ENCODE measurements at places on chromosomes 11 and 22.
A peak's percentile ranks its signal among the peaks of the same experiment; 100 is the strongest.

- no peak for DNase-seq
Measured at GRCh38 chr11:69443968-69444364, 37.5 kb upstream of the LINC01488 start.

GRCh38 chr22:22787786-22788459, 99.7 kb upstream of the IGLL5 start:
- DNase-seq, result peak; percentile 61

GRCh38 chr22:25651332-25652085, 87.0 kb downstream of the GRK3 start:
- no peak for DNase-seq

DNA sequence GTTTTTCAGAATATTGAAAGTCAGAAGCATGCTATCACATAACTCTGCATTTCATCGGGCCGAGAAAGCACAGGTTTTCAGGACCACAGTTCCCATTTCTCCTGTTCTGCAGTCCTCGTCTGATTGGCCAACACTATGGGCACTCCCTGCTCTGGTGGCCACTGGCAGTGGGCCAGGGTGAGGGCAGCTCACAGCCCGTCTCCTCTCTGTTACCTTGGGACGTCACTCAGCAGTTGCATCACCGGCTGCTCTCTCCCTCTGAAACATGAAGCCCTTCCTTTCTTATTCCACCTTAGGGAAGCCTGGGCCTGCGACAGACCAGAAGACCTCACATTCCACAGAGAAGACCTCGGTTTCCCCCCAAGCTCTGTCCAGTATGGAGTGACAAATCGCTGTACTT, 11.4 kb upstream of the MICAL3 start:
- DNase-seq, result no peak

DNA sequence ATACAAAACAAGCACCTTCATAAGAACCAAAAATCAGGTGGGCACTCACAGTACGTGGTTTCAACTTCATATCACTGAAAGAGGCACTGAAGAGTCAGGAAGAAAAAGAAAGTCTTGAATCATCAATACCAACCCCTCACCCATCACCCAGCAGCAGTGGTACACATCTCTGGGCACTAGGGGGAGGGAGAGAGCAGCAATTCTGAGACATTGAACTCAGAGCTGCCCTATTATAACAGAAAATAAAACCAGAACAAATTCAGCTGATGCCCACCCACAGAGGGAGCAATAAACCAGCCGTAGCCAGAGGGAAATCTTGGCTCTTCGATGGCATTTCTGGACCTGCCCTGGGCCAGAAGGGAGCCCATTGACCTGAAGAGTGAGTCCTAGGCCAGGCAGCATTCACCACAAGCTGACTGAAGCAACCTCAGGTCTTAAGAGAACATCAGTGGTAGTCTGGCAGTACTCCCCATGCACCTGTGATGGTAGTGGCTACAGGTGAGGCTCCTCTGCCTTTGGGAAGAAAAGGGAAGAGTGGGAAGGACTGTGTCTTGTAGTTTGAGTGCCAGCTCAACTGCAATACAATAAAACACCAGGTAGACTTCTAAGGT, 42.2 kb upstream of the FAM181B start:
- DNase-seq, result no peak

DNA sequence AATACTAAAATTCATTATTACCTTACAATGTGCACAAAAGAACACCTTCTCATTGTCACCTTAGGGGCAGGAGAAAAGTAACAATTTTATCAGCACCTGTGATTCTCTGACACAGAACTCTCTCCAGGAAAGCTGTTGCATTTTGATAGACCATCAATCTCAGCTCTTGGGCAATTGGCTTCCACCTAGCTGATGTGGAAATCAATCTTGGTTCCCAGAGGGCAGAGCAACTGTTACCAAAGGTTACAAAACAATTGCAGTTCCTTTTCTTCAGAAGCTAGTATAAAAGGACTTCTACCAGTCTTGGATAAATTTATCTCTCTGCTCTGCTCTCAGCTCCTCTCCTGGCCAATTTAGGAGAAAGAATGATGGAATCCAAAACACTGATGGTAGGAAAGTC, 157.8 kb upstream of the DDI1 start:
- DNase-seq, result no peak

- DNase-seq, result no peak
Measured at GRCh38 chr11:35997902-35998520, 54.1 kb downstream of the LDLRAD3 start.

GRCh38 chr11:102459393-102459792, 6.8 kb upstream of the TMEM123 start:
- no peak for DNase-seq

DNA sequence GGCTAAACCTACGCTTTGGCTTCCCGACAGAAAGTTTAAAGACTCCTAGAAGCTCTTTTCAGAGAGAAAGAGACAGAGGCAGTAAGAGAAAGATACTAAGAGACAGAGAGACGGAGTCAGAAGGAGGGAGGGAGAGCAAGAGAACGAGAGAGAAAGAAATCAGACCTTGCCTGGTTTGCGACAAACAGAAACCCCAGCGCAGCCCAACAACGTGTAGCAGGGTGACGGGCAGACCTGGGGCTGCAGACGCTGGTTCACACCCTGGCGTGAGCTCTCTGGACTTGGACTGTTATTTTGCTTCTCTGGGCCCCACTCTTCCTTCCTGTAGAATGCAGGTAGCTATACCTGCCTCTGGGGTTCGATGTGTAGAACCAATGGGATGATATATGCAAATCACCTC, 244.4 kb upstream of the SYN3 start:
- DNase-seq, result no peak

DNA sequence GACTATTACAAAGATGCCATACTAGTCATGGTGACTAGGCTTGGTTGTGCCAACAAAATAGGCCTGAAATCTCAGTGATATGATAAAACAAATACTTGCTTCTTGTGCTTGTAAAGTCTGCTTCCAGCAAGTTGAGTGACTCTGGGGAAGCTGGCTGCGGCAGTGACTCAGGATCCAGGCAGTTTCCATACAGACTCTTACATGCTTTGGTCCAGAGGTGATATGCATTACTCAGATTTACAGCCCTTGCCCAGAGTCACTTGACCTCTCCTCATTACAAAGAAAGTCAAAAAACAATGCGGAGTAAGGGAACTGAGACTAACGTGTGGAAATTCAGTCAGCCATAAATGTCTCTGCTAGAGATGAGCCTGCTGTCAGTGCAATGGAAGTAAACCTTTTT, 387.5 kb downstream of the KCNA4 start:
- no peak for DNase-seq

- DNase-seq, result no peak
Measured at GRCh38 chr11:1222491-1223345, at the start of gene MUC5B. MUC5B (plus strand) TSS chr11:1223066; CDS start chr11:1223124, 58 bp downstream.

- DNase-seq, result no peak
Measured at GRCh38 chr22:24178502-24179440, 2.5 kb upstream of the SUSD2 start.

- no peak for DNase-seq
Measured at GRCh38 chr11:10139143-10139542, 154.9 kb downstream of the SBF2 start.

- no peak for DNase-seq
Measured at GRCh38 chr11:81853791-81854190, 879.9 kb downstream of the FAM181B start.

- DNase-seq, result peak; percentile 1
Measured at GRCh38 chr11:18012122-18012905, 533 bp downstream of the SERGEF start.

DNA sequence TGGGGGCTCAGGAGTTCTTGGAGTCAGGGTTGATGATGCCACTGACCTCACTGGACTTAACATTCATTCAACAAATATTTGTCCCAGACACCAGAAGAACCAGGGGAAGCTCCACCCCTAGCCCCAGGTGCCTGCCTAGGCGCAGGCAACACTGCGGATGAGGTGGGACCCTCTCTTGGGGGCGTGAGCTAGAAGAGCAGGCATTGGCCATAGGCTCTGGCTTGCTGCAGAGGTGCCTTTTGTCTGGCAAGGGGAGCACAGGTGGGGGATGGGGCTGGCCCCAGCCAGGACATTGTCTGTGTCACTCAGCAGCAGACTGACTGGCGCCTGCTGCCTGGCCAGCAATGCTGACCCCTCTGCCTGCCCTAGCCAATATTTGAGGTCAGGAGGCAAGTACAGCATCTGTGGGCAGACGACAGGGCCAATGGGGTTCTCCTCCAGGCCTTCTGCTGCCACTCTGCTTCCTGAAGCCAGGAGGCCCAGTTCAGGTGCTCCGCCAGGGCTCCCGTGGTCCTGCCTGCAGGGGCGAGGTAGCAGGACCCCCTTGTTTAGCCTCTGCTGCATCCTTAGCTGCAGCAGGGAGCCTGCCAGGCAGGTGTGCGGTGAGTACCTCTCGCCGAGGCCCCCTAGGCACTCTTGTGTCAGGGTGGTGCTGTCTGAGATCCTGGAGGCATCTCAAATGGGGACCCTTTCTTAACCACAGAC, 4.0 kb downstream of the LINC01488 start:
- DNase-seq, result no peak

DNA sequence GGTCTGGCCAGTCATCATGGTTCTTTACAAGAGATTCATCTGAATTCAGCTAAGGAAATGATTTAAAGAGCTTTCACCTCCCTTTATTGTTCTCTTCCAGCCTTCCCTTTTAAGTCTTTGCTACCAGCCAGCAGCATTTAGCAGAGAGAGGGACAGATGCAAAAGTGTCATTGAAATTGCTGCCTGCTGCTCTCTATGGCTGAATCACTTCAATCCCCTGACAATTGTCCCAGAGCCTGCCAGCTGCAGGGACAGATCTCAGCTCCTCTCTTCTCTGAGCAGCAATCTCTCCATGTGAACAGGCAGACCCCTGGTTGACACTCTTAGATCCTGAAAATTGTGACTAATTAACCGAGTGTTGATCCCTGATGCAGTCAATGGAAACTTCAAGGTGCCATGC, 816.9 kb upstream of the CCDC90B start:
- no peak for DNase-seq

- DNase-seq, result no peak
Measured at GRCh38 chr11:101509922-101510321, 73.9 kb downstream of the TRPC6 start.

- DNase-seq, result no peak
Measured at GRCh38 chr22:49793296-49793695, 34.4 kb downstream of the BRD1 start.

DNA sequence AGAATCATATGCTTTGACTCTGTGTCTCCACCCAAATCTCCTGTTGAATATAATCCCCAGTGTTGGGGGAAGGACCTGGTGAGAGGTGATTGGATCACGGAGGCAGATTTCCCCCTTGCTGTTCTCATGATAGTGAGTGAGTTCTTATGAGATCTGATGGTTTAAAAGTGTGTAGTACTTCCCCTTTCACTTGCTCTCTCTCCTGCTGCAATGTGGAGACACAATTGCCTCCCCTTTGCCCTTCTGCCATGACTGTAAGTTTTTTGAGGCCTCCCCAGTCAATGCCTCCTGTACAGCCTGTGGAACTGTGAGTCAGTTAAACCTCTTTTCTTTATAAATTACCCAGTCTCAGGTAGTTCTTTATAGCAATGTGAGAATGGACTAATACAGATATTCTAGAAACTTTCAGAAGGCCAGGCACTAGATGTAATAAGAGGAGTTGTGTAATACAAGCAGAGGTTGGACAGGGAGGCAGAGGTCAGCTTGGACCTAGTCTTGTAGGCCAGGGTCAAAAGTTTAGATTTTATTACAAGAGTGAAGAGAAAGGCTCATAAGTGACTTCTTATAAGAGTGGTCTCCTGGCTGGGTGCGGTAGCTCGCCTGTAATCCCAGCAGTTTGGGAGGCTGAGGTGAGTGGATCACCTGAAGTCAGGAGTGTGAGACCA, 9.3 kb upstream of the SERPING1 start:
- no peak for DNase-seq

DNA sequence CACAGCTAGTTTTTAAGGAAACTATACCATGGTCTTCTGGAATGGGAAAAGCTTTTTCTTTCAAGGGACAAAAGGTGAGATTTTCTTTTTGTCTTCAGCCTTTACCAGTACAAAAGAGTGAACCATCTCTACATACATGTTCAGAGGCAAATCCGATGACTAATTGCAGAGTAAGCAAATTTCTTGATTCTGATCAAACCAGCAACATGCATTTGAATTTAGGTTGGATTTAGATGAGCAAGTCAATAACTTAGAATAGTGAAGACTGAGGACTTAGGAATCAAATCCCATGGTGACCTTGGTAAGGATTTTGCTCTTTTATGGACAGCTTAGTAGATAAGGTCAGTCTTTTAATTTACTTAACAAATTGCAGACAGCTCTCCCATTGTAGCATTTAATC, 65.9 kb upstream of the BLID start:
- no peak for DNase-seq

- DNase-seq, result no peak
Measured at GRCh38 chr11:64181506-64182411, 4.2 kb upstream of the STIP1 start.

GRCh38 chr22:19943082-19944026, 1.7 kb upstream of the TXNRD2 start:
- no peak for DNase-seq

DNA sequence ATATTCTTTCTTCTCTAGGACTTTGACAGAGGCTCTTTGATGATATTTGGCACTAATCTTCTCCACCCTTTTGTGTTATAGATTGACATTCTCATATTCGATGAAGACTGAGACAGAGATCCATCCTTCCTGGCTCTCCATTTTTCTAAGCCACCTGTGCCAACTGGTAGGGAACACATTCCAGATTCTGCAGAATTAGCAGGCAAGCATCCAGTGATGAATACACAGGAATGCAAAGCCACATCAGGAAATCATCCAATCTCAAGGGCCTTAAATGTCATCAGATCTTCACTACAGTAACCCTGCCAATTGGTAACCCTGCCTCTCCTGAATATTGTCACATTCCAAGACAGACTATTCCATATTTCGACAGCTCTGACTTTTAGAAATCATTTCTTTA, 718.4 kb upstream of the API5 start:
- no peak for DNase-seq

- no peak for DNase-seq
Measured at GRCh38 chr22:31730344-31730711, 19.6 kb downstream of the PRR14L start.

DNA sequence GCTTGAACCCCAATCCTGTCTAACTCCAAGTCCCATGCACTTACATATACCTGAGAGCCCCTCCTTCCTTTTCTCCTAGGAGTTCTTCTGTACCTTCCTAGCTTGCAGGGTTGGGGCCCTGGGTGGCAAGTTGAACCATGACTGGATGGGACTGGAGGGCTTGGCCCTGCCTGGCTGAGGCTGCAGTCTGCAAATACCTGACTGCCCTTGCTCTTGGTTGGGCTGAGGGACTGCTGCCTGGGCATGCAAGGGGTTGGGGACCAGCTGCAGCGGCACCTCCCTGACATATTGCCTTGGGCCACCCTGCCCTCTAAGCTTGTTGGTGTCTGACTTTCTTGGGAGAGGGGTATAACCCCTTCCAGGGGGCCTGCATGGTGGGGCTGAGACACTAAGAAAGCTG, 9.8 kb upstream of the SLC39A13 start:
- no peak for DNase-seq

DNA sequence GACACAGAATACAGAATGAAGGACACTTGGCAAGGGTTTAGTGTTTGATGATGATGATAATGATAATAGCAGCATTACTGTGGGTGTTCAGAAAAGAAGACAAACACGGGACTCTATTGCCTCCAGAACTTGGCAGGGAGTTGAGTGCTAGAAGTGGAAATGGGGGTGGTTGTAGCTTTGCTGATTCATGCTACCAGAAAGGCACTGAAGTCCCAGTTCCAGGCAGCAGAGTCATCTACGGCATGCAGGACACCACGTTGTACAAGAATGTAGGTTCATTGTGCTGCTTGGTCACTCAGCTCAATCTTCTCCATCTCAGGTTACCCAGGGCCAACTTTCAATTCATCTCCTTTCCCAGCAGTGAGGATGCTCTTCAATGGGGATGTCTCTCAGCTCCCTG, 115.7 kb downstream of the NTM start:
- no peak for DNase-seq

- DNase-seq, result no peak
Measured at GRCh38 chr22:44811141-44811540, 58.8 kb downstream of the ARHGAP8 start.

Measured in stimulated activated CD4-positive, alpha-beta T cell treated with anti-CD3 and anti-CD28 coated beads, Interleukin-1b, Interleukin-23, amount 100 ng/mL, for 4 hours (primary cell).